ENCODE measurements at places on chromosomes 7 and 10. TPM values are rescaled to one million over a fixed set of nuclear protein-coding genes. Genes with fewer than 3 reads are reported as not detected.

ABCA13 gene
- total RNA-seq: 0.56 TPM

KEL gene
- total RNA-seq: not detected

ANKRD61 gene
- under 0.01 TPM for total RNA-seq

SPDYE2B gene
- total RNA-seq: not detected

MAGI2 gene
- 3.3 TPM for total RNA-seq

Data from regular cardiac myocyte (primary cell).